ENCODE measurements at places on chromosomes 4 and X.

- DNase-seq: no peak
Observed at GRCh38 chr4:117400039-117400835, 314.9 kb upstream of the TRAM1L1 start.

- DNase-seq: no peak
Observed at GRCh38 chr4:157587681-157588423, 367.3 kb downstream of the GRIA2 start.

DNA sequence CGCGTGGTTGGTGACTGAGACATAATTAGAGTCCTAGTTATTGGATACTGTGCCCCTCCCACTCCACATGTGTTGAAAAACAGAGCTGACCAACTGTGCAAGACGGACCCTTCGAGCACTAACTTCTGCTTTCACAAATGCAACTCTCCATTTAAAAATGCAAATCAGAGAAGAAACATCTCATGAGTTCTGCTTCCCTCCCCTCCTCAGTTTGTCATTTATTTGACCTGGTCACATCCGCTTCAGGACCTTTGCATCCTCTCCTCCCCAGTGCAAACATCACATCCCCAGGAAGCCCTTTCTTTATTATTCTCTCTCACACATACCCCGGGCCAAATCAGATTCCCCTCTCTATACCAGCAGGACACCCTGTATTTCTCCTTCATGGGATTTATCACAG, 38.1 kb upstream of the NOCT start:
- no peak for DNase-seq

GRCh38 chr4:122533841-122534240, 77.3 kb upstream of the IL2 start:
- no peak for DNase-seq

DNA sequence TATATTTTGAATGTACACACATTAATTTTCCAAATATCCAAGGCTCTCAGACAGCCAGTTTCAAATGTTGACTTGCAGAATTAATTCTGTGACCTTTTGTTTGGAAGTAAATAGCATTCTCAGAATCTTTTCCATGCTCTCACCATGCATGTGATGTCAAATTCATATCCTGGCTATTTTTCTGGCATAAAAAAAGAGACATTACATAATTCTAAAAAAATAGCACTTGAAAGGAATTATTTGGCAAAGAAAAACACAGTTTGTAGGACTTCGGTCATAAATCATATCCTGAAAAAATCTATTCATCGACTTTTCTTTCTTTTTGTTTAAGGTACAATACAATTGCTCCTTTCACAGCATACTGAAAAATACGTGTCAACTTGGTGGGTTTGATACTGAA, 111.2 kb downstream of the GLRA3 start:
- DNase-seq: no peak

DNA sequence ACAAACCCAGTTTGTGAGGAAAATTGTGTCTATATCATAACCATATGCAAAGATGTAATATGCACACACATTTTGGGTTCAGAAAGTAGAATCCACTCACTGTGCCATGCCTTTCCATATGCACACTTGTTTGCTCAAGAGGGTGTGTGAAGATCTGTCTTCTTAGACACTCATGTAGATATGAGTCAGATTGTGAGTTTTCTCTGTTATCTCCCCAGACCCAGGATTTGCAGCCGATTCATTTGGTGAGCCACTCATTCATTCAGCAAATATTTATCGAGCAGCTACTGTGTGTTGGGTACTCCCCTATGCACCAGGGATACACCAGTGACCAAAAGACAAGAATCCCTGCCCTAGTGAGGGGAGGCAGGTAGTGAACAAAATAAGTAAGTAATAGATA, 81.5 kb downstream of the CLCN5 start:
- no peak for DNase-seq
